ENCODE measurements at places on chromosomes 4 and X.

DNA sequence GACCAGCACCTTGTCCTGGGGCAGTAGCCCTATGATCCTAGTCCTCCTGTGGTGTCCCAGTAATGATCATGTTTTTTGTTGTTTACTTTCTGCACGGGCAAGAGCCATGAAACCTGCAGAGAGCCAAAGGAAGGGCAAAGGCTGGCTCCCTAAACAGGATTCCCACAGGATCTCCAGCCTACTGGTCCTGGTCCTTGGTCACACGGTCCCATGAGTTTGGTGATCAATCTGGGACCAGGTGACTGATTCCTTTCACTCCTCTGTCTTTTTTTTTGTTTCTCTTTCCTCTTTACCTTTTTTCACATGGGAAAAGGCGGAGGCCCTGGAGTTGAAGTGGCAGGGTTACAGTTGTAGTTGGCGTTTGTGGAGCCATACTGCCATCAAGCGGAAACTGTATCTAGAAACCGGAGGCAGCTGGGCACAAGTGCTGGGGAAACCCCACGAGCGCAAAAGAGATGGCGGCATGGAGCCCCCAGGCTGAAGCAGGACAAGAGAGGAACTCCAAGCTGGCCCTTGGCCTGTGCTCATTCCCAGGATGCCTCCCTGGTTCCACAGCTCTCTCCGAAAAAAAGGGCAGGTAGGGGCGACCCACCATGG lies 34.6 kb downstream of the NBDY start:
- no peak for DNase-seq

DNA sequence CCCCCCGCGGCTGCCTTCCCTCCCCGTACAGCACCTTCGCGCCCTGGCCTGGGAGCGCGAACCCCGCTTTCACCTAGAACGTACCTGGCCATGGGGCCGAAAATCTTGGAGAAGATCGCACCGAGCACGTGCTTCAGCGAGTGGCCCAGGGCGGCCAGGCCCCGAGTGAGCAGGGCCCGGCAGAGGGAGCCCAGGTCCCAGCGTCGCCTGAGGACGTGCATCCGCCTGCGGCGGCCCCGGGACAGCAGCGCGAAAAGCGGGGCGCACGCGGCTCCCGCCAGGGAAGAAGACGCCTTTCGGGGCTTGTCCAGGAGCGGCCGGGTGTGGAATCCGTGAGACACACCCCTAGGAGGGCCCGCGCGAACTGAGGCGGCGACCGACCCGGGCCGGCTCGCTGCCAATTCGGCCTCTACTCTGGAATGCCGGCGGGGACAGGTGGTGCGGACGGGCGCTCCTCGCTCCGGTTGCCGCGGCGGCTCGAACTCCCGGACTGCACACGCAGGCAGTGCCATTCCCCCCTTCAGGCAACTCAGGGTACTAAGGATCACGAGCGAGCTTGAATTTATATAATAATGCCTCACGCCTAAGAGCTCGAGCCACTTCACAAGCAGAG lies at the start of gene HS6ST2:
TSS of gene HS6ST2 (minus strand) at position 539 of the 613 bp plus-strand sequence.
- DNase-seq: no peak

- DNase-seq: no peak
Observed at GRCh38 chrX:132022198-132022966, 720 bp upstream of the STK26 start.

GRCh38 chrX:66163447-66163846 lies 600 bp upstream of the HEPH start:
- DNase-seq: no peak

GRCh38 chr4:5568931-5569330 lies 139.4 kb downstream of the EVC2 start:
- DNase-seq: no peak

DNA sequence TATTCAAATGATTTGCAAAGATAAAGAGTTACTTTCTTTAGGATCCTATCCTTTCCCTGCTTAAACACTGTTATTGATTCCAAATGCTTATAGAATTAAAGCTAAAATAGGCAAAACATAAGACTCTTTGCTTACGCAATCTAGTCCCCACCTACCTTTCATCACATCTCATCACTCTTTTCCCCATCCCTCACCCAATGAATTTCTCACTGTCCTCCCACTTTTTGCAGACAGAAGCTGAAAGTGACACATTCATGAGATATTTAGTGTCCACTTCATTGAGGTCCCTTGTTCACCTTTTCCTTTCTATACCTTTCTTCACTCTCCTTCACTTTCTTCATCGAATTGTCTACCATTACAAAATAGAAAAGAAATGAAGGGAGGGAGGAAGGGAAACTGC lies 424 bp downstream of the SATL1 start:
- no peak for DNase-seq

DNA sequence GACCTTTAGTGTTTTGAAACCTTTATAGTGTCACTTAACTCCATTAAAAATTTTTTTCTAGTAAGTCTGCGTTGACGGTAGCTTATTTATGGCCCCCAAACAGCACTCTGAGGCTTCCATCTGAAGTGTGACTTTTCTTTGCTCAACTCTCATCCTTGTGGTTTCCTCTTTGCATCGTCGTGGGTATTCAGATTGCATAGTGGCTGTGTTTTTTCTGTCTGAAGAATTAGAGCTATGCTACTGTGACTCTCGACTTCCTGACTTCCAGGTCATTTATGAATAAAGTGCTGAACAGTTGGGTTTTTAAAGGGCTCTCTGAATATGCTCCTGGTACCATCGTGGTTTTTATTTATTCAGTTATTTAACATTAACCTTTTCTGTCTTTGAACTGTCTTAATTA lies 44.9 kb downstream of the JADE1 start:
- DNase-seq: peak; percentile 64

GRCh38 chrX:57103489-57103888 lies 17.9 kb downstream of the SPIN2B start:
- DNase-seq: no peak

DNA sequence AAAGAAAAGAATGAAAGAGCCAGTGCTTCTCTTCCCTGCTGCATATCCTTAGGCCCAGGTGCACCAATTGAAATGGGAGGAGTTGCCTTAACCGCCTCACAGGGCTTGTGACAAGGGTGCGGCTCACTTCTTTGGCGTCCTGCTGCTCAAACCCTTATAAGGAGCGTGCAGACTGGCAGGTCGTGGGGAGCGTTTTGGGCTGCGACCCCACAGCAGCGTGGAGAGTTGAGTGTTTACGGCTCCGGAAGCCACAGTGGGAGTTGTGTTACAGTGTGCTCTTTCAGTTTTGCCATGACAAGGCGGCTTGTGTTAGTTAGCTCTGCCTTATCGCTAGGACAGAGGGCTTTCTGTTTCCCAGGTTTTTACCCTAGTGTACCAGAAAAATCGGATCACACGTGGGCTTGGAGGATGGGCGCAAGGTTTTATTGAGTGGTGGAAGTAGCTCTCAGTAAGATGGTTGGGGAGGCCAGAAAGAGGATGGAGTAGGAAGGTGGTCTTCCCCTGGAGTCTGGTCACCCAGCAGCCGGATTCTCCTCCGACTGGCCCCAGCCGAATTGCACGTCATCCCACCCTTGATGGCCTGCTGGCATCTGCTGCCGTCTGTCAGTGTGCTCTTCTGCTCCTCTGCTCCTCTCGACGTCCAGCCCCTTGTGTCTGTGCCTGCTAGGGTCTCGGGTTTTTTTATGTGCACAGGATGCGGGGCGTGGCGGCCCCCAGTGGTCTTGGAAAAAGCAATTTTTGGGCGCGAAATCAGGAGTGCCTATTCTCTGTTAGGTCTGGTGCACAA lies 718.9 kb downstream of the ARAP2 start:
- no peak for DNase-seq

DNA sequence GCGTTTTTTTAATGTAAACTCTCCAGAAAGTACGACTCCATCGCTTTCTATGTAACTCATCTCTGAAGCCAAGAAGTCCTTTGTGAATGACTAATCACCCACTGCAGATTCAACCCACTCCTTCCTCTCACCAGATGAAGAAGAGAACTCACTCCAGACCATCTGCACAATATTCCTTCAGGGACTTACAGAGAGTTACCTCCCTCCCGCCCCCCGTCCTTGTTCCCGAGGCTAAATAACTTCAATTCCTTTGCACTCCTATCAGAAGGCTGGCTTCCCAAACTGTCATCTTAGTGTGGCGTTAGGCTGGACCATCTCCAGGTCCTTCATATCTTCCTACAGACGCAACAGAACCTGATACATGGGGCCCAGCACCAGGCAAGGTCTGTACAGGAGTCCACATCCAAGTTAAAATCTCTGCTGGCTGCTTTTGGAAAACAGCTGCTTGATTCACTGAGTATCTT lies 82.4 kb downstream of the AFAP1 start:
- DNase-seq: peak; percentile 98

DNA sequence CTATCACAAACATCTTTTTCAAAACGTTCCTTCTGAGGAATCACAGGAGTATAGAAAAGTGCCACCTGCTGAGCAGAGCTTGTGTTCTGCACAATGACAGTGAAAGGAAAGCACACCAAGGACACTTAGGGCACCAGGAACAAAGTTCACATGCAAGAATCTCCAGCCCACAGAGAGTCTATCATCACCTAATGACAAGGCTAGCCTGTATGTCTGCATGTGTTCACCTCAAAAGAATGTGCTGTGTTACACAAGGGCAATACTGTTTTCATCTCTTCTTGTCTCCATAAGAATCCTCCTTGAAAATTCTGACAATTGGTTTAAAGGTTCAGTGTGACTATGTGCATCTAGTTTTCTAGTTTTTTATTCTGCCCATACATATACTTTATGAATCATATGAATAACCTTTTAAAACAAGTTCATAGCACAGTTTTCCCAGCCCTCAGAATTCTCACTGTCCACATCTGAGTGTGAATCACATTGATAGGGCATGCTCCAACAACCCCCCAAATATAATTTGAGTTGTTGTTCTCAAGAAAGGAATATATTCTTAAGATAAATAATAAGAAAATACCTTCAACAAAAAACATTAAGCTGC lies 118.0 kb downstream of the PWWP3B start:
- no peak for DNase-seq

GRCh38 chrX:149569770-149570169 lies 17.5 kb downstream of the MAGEA9B start:
- DNase-seq: no peak

DNA sequence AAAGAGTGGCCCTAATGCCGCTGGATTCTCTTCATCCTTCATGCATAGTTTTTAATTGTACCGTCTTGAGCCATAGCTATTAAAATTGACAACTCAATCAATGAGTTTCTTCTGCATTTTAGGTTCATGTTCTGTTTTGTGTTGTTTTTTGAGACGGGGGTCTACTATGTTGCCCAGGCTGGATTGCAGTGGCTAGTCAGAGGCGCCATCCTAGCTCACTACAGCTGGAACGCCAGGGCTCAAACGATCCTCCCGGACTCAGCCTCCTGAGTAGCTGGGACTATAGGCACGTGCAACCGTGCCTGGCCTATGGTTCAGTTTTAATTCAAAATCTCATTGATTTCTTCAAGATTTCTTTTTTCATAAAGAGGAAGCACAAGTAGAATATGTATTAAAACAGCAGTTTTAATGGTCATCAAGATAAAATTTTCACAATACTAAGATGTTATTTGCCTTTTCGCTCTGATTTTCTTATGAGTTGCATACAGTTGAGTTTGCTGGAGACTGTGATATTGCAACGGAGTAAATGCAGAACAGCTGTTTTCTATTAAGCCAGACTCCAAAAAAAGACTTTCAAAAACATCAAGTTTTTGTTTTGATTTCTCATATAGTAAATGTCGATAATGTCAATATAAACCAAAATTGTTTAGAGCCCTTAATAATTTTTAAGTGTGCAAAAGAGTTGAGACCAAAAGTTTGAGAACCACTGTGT lies 1.1 kb upstream of the STX18 start:
- DNase-seq: no peak

DNA sequence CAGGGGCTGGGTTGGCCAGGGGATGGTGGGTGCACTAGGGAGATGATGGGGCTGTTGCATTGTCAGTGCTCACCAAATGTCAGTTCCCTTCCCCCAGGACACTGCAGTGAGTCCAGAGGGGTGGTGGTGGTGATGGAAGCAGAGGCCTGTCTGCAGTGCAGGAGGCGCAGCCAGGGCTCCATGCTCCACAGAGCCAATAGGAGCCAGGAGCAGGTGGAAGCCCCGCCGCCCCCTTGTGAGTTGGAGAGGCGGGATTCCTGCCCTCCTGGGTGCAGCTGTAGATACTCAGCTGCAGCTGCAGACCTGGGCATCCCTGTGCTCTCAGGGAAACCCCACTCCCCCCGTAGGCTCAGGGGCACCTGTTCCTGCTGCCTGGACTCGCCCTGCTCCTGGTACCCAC lies 284.7 kb downstream of the EVC2 start:
- DNase-seq: no peak

DNA sequence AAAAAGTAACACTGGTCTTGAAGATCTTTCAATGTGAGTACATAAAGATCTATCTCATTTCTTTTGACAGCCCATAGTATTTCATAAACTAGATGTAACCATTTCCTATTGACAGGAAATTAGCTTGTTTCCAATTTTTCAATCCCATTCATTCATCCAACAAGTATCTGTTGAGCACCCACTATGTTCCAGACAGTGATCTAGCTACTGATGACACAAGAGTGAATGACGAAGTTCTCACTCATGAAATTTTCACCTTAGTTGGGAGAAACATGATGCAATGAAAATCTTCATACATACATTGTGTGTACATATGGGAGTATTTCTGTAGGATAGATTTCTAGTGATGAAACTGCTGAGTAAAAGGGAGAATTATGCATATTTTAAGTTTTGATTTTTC lies 1.7 kb downstream of the CD38 start:
- DNase-seq: no peak

DNA sequence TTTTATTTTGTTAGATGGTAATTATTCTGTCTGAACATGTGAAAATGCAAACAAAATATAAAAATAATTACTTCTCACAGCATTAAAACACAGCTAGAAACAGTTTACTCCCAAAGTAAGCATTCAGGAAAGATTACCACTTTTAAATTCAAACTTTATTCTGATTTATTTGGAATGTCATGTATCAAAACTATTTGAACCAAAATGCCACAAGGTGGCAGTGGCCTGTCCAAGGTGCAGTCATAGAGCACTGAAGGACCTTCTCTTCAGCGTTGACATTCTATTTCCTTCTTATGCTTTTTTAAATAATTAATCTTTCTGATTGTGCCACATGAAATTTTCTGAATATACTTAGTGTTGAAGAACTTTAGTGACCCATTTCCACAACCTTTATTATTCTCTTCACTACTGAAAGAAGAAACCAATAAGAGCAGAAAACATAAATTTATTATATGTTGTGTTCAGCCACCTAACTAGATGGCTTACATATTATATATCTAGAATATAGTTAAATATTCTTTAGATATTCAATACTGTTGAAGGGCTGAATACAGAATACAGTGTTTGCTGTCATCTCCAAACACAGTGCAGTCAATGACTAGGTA lies 283.6 kb downstream of the CFAP299 start:
- no peak for DNase-seq

- DNase-seq: no peak
Observed at GRCh38 chr4:8665406-8666360, 73.1 kb downstream of the CPZ start.
